Motor neuron (in vitro differentiated cells): ENCODE measurements at places on chromosomes 2 and 18.

GRCh38 chr2:121955426-121955825 lies 200.0 kb downstream of the TSN start:
- peak; percentile 88 for ATAC-seq

DNA sequence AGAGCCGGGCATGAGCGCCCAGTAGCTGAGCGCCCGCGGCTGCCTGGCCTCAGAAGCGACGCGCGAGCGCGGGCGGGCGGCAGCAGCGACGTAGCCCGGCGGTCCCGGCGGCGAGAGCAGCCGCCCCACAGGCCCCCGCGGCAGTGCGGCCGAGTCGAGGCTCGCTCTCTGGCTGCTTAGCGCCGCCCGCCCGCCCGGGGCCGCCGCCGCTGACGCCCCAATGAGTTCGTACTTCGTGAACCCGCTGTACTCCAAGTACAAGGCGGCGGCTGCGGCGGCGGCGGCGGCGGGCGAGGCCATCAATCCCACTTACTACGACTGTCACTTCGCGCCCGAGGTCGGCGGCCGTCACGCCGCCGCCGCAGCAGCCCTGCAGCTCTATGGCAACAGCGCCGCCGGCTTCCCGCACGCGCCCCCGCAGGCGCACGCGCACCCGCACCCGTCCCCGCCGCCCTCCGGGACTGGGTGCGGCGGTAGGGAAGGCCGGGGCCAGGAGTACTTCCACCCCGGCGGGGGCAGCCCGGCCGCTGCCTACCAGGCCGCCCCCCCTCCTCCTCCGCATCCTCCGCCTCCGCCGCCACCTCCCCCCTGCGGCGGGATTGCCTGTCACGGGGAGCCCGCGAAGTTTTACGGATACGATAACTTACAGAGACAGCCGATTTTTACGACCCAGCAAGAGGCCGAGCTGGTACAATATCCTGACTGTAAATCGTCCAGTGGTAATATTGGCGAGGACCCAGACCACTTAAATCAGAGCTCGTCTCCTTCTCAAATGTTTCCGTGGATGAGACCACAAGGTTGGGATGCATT lies 847 bp downstream of the HOXD8 start:
- peak; percentile 48 for ATAC-seq

DNA sequence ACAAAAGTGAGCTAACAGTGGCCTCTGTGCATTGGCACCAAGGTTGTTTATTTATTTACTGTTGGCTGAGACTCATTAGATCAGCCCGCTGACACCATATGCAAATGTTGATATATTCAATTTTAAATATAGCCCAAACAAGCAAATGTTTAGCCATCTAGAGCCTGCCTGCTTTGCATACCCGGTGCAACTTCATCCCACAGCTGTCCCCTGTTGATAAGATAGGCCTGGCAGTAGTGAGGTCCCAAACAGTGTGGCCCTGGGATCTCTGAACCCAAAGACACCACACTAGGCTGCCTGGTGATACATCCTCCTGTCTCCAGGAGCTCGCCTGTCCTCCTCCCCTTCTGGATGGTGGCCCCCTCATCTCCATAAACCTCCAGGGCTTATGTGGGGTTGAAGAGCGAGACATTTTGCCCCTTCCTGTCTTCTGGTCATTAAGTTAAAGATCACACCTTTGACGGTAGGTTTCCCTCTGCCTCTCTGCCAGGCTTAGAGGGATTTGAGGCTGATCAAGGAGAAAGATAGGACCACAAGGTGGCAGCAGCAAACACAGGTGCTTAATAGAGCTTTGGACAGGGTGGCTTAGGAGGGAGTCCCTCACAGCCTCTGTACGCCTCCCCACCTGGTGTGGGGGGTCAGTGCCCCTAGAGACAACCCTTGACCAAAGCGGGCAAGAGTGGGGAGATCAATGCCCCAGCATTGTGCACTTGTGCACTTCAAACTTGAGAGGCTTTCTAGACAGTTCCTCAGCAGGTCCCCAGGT lies 23.7 kb upstream of the MYO5B start:
- no peak for ATAC-seq

- no peak for ATAC-seq
Observed at GRCh38 chr2:23459032-23459431, 74.1 kb downstream of the KLHL29 start.

GRCh38 chr2:188978291-188979081 lies 4.3 kb downstream of the COL3A1 start:
- ATAC-seq: no peak
